ENCODE measurements at places on chromosomes 11 and 22.

GRCh38 chr11:73996161-73996747, 12.6 kb downstream of the UCP3 start:
- no peak for DNase-seq

- no peak for DNase-seq
These were observed 39.3 kb upstream of the SOX6 start for GRCh38 chr11:16395601-16396000.

GRCh38 chr11:43242401-43242800, 69.4 kb upstream of the API5 start:
- no peak for DNase-seq

DNA sequence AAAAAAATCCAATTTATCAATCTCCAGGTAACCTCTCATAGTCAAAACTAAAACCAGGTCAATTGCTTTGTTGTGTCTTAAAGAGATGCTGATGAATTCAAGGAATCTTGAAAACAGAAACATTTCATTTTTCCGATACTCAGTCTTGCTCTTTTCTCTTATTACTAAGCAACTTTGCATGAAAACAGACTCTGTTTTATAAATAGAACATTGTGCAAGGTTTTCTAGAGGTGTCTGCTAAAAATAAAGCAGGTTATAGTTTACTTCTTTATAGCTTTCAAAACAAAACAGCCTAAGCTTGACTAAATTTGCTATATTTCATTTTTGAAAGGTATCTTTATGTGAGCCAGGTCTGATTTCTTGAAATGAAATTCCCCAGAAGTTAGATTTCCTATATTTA, 109.3 kb downstream of the ARL14EP start:
- DNase-seq: no peak

- no peak for DNase-seq
These were observed 131.9 kb downstream of the SHANK2 start for GRCh38 chr11:71120471-71120896.

- DNase-seq: no peak
These were observed 123.5 kb upstream of the PARVA start for GRCh38 chr11:12253843-12254281.

DNA sequence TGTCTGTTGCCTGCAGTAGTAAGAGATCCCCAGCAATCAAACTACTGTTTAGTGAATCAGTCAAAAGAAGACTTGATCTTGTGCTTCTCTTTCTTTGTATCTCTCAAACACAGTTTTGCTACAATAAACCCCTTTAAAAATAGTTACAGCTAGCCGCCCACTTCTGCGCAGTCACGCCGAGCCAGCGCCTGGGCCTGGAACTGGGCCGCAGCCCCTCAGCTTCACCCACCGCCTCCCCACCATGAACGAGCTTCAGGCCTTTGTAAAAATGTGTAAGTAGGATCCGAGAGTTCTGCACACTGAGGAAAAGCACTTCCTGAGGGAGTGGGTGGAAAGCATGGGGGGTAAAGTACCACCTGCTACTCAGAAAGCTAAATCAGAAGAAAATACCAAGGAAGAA, 60.5 kb downstream of the CWC15 start:
- no peak for DNase-seq

DNA sequence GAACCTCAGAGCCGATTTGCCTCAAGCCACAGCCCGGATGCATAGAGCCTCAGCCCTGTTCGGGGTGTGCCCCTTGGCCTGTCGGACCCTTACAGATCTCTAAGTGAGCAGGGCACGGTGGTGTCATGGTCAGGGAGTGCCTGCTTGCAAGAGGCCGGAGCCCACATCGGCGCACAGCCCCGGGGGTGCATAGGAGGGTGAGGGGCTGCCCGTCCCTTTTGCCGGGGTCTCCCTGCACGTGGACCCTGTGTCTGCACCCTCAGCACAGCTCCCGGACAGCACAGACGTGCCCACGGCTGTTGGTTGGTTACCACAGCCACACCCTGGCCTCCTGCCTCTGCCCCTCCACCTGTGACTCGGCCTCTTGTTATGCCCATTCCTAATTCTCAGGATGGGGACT, 6.5 kb downstream of the RAB36 start:
- no peak for DNase-seq

GRCh38 chr11:45517171-45517770, 148.2 kb downstream of the CHST1 start:
- DNase-seq: no peak

Data from NCI-H2081 treated with DMSO at 0.1 percent for 48 hours (cell line).